ENCODE measurements at places on chromosomes 16 and 17.

GRCh38 chr17:80594431-80595269, 50.0 kb downstream of the RPTOR start:
- no peak for DNase-seq

- no peak for DNase-seq
Measured at GRCh38 chr17:68357886-68358285, 66.6 kb downstream of the ARSG start.

DNA sequence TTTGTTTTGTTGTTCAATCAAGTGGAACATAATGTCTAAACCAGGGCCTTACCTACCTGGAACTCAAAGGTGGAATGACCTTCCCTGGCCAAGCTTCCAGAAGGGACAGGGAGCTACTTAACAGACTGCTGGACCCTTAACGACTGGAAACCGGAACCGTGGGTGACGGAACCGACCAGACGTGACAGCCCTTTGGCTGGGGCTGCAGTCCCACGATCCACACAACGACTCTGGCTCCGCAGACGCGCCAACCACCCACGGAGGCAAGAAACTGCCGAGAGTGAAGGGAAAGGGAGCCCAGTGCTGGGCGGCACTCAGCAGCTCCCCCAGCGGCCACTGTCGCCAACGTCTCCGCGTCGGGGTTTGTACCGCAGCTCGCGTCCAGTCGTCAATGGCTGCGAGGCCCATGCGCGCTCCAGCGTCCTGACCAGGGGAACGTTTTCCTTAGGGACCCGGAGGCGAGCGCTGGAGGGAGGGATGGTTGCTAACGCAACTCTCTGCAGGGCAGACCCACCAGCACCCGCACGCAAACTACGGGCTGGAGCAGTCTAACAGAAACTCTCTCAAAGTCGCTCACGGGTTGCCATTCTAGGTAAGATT, 5.5 kb upstream of the KIF22 start:
- DNase-seq = no peak

DNA sequence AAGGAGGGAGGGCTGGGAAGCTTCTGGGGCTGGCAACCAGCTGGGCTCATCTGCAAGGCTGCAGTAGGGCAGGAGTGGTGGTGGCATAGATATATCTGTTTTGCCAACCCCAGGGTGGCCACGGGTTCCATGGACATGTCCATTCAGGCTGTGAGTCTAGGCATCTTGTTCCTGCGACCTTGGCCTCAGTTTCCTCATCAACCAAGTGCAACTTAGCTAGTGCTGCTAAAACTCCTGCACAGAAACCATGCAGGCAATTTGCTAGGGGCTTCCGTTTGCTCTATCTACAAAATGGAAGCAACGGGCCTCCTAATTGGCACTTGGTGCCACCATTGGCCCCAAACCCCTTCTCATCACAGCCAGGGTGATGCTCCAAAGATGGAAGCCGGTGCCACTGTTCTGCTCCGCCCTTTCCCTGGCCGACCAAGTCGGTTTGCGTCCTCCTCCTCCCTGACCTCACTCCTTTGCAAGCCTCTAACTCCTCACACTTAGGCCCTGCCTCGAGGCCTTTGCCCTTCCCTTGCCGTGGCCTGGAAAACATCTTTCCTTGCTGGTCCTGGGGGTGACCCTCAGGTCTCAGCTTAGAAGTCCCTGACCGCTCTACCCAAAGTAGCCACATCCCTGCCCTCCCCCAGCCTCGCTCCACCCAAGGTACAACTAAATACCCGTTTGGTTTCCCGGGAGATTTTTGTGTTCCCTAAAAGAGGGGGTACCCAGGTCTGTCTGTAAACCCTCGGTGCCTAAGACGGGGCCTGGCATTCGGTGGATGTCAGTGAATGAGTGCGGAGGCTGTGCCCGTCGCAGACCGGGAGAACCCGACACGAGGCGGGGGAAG, 1.2 kb downstream of the SREBF1 start:
- DNase-seq = no peak

DNA sequence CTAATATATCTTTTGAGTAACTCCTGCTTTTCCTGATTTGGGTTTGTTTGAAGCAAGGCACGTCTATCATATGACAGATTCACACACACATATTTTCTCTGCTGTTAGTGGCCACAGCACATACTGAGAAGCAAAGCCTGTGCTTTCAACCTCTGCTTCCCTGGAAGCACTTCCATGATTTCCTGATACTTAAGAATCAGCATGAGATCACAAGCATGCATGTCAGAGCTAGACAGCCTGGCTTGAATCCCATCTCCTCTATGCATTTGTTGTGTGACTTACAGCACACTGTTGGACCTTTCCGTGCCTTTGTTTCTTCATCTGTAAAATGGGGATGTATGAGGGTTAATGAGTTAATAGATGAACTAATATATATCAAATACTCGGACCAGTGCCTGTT, 151.1 kb upstream of the NOL11 start:
- DNase-seq = no peak

GRCh38 chr16:23249830-23250229, 52.3 kb upstream of the SCNN1B start:
- DNase-seq = no peak

- no peak for DNase-seq
Measured at GRCh38 chr16:74026373-74027281, 270.0 kb upstream of the PSMD7 start.

DNA sequence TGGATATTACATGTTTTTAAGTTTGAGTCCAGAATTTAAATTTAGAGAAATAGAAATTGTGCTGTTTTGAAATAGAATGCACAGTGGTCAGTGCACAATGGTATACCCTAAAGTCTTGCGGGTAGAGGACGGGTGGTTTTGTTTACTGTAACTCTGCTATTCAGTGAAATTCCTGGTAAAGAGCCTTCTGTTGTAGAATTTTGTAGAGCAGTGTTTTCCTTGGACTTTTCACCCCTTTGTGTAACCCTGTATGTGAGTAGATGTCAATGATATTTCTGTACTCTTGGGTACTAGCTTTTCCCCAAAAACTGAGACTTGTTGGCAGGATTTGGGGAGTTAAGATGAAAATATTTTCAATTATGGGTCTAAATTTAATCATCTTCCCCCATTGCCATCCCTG, 19.5 kb downstream of the IST1 start:
- no peak for DNase-seq

DNA sequence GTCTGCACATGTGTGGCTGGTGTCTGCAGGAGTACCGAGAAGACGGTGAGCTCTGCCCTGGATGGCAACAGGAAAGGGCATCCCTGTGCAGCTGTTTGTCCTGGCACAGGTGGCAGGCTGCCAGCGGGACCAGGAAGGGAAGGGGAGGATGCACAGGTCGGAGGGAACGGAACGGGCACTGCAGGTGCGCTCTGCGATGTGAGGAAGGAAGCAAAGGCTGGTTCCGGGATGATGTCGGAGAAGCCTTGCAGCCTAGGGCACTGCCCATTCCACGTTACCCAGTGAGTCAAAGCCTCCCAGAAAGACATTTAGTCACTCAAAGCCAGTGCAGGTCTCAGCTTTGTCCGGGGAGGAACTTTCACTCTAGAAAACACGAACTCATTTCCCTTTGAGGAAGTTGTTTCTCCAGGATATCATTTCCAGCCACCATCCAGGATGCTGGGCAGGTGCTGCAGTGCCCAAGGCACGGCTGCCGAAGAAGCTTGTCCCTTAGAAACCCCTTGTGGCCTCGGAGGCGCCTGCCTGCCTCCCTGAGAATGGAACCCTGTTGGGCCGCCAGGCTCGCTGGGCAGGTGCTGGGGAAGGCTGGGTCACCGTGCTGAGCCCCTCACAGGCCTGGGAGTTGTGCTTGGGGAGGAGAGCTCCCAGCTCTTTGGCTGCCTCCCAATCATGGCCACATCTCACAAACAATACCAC, 4.5 kb upstream of the TMEM235 start:
- DNase-seq = no peak

GRCh38 chr16:84043486-84044117, 1.0 kb upstream of the SLC38A8 start:
- DNase-seq = no peak

GRCh38 chr16:53083119-53083518, 28.3 kb downstream of the CHD9 start:
- DNase-seq = no peak

- DNase-seq = no peak
Measured at GRCh38 chr16:73161977-73162376, 114.0 kb upstream of the ZFHX3 start.

DNA sequence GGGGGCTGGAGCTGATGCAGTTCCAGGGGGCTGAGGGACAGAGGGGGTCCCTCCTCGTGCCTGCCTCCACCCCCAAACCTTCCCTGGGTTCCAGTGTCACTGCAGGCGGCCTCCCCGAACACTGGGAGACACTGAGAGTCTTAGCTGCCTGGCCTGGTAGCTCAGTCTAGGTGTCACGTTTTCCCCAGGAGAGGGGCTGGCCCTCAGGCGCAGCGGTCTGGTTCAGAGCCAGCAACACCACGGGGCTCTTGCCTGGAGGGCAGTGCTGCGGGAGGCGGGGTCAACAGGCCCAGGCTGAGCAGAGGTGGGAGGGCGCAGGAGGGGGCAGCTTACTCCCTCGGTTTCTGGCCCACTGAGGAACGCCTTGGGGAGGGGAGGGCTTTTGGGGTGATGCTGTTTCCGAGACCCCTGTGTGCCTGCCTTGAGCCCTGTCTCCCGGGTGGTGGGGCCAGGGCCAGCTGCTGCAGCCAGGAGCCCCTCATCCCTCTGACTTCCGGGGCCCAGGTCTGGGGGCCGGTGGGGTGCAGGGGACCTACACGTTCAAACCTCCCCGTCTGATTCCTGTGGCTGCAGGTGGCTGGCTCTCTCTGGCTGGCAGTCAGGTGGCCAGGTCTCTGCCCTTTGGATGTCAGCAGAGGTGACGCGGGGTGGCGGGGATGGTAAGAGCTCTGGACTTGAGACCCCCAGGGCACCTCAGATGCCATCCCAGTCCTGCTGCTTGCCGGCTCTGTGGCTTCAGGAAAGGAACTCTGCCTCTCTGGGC, 89.3 kb upstream of the GSE1 start:
- DNase-seq = peak; percentile 50

DNA sequence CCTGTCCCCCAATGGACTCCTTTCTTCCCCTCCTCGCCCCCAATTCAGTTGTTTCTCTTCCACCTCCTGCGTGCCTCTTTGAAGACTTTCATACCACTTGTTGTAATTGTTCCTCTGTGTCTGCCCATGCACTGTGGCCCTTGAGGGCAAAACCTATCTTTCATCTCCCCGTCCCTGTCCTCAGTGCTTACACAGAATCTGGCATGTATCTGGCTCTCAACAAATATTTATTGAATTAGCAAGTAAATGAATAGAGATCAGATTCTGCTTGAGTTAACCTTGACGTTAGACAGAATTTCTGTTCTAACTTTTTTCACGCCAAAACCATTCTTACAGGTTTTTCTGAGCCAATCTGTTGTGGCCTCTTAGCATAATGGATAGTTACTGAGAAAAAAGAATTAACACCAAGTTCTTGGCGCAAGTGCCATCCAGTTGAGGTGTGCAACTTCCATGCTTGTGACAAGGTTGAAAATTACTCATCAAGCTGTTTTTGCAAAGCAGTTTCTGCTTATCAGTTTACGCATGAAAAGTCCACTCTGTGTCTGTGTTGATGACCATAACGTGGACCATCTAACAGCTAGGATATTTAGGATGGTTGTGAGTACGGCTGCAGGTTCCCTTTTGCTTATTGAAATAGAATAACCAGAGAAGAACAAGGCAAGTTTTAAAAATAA, 215.1 kb downstream of the PRKCA start:
- DNase-seq = no peak

DNA sequence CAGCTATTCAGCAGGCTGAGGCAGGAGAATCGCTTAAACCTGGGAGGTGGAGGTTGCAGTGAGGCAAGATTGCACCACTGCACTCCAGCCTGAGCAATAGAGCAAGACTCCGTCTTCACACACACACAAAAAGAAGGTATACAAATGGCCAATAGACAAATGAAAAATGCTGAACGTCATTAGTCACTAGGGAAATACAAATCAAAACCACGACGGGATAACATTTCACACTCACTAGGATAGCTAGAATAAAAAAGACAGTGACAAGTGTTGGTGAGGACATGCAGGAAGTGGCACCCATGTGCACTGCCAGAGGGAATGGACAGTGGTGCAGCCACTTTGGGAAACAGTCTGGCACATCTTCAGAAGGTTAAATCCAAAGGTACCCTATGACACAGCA, 172.9 kb downstream of the FTO start:
- DNase-seq = no peak

GRCh38 chr16:69845181-69845580, 83.0 kb downstream of the WWP2 start:
- DNase-seq = no peak

- DNase-seq = no peak
Measured at GRCh38 chr17:82096709-82097183, 1.3 kb downstream of the FASN start.

DNA sequence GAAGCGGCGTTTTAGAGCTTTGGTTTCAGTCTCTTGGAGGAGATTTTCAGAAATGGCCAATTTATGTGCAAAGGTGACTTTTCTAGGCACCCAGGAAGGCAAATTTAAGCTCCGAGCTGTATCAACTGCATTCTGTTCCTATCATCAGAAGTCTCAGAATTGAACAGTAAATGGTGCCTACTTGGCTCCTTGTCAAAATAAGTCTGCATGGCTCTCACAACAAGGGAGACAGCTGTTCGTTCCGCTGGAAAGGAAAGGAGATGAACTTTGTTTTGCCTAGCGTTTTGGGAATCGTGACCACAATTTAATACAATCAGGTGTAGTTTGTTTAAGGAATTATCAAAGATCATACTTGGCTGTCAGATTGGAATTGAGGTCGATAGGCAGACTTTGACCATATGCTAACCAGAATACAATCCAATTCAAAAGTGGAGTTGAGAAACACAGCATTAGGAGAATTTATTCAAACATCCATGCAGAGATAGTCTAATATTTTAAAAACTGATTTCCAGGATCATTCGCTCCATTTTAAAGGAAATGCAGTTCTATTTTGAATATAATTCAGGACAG, 139.4 kb downstream of the CPPED1 start:
- DNase-seq = no peak

GRCh38 chr17:1197781-1198490, 18.2 kb upstream of the ABR start:
- no peak for DNase-seq

DNA sequence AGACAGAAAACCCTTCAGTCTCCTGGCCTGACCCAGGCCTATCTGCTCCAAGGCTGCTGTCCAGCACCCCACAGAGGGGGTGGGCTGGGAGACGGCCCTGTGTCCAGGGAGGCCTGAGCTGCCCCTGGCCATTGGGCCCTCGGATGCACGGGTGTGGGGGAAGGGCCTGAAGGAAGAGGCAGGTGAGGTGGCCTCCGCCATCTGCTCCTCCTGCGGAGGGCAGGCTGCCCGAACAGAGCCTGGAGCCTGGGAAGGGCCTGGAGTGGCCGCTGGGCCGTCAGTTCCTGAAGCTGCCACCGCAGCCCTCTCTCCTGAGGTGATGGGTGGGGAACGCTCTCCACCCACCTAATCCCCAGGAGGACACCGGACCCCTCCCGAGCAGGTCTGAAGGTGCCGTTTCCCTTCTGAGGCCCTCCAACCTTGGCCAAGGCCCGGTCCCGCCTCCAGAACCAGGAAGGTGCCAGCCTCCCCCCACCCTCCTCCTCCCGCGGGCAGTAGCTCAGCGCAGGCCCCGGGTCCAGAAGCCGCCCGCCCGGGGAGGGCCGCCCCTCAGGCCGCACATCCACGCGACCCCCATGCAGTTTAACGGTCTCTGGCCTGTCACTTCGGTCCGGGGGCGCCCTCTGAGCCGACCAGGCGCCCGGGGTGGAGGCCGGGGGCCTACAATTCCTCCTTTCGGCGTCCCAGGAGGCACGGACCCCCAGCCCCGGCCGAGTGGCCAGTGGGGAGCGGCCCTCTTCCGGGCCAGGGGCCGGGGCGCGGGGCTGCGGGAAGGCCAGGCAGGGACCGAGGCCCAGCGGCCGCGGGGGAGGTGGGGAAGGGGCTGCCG, 835 bp downstream of the FBXL16 start:
- DNase-seq = no peak

GRCh38 chr17:33513769-33514168, 220.7 kb upstream of the ASIC2 start:
- no peak for DNase-seq

- DNase-seq = no peak
Measured at GRCh38 chr16:6018848-6019489, 921.4 kb upstream of the EEF2KMT start.
